RWPE1 (cell line): ENCODE measurements at places on chromosomes 7 and 10.

DNA sequence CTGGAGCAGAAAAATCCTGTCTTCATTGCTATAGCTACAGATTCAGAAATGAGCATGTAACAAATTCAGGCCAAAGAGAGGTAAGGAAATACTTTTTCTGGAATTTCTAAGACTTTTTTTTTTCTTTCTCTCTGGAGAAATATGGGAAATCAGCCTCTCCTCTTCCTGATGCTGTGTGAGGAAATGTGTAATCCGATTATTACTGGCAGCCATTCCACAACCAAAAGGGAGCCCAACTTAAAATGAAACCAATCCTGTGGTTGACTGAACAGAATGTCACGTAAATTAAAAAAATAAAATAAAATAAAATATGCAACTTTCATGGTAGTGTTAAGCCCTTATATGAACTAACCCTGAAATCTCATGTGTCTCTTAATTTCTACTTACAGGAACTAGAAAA, 10.7 kb upstream of the POT1 start:
- no peak for DNase-seq

- peak; percentile 67 for DNase-seq
Observed at GRCh38 chr7:140653319-140654108, 12.9 kb upstream of the DENND2A start.

- DNase-seq, result no peak
Observed at GRCh38 chr7:18468795-18469194, 26.8 kb upstream of the HDAC9 start.

DNA sequence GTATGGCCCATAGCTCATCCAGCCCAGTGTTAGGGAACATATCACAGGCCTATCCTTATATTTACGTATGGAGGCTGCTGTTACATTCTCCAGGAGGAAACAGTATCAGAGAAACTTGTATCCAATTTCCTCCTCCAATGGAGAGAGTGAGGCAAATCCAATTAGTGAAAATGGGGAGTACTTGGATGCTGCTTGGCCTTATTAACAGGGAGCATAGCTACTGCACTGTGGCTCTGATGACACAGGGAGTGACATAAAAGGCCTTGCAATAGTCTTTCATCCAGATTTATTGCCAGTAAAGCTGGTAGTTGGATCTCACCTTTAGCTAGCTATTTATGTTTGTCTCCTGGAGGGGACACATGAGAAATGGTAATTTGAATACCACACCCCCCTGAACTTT, 313.2 kb upstream of the MTPN start:
- no peak for DNase-seq

GRCh38 chr7:29193316-29194205, 1.0 kb upstream of the CHN2 start:
- no peak for DNase-seq

DNA sequence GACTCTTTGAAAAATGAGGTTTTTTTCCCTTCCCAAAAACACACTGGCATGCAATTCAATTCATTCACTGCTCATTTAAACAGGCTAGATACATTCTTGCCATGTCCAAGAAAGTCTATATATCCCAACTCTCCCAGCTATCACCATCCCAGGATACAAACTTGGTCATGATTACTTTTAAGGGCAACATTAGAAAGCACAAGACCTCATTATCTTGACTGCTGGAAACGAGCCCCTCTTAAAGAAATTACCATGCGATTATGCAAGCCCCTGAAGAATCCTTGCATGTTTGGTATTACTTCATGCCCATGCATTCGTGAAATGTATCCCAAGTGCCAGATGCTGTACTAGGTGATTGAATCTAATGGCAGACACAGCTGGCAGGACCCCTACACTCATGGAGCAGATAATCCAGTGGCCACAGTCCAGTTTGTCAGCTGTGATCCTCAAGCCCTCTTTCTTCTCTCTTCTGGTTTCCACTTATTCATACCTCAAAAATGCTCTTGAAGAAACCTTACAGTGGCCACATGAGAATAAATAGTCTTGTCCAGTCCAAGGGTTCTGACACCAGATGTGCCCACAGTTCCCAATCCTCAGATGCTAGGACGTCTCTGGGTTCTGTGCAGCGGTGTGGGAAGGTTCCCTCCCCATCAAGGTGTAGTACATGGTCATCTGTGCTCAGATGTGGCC, 103.7 kb upstream of the HABP2 start:
- DNase-seq, result no peak
